ENCODE measurements at places on chromosomes 5 and 9.

GRCh38 chr5:74596927-74597326 is 43.6 kb downstream of the ENC1 start:
- no peak for DNase-seq

DNA sequence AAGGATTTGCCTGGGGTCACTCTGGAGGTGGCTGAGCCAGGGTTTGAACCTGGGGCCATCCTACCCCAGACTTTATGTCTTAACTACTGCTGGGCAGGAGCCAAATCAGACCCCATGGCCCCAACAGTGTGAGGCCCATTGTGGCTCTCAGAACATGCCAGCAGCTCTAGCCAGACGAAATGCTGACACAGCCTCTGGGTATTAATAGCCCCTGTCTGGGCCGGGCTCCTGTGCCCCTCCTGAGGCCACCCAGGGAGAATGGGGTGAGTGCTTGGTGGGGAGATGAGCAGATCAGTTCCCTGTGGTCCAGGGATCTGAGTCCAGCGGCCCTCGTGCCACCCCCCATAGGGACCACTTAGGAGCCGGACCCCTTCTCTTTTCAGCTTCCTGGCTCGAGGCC is 2.2 kb upstream of the PLPP7 start:
- DNase-seq, result no peak

GRCh38 chr9:103530934-103531333 is 535.8 kb downstream of the CYLC2 start:
- DNase-seq, result no peak

DNA sequence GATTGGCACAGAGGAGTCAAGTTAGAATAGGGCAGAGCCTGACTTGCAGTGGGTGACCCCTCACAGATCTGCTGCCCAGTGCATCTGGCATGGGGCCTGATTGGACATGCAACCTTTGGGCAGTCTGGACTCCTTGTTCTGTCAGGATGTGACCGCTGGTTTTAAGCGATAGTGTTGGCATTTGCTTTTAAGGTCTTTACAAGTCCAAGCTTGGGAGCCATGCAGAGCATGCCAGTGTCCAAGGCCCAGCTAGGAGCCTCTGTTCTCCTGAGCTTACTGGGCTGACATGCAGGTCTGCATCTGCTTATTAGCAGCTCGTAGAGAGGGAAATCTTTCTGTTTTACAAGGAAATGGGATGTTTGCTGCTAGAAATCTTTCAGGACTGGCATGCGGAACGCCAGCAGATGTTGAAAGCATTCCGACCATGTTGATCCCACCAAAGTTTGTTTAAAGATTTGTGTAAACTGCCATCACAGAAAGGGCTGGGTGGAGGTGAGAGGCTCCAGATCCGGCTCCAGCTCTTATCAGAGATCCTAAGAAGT is 27.5 kb downstream of the GADD45G start:
- no peak for DNase-seq

DNA sequence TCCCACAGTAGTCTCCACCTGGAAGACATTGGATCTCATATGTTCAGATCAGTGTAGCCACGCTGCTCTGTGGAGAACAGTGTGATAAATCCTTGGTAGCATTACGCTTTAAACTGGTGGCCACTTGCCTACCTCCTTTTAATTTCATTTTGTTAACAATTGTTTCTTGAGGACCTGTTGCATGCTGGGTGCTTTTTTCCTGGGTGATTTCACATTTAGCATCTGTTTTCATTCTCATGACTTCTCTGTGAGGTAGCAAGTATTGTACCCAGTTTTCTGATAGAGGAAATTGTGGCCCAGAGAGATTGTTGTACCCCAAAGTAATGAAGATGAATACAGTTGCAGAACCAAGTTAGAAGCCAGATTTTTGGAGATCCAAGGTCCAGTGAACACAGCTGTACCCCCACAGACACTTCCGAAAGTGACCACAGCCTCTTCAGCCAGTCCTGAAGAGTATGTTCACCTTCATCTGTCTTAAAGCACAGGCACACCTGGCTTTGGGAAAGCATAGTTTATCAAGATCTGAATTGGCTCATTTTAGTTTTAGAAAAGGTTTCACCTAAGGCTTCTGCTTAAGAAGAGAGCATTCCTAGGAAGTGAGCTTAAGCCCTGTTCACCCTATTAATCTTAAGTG is 75.2 kb downstream of the F2RL2 start:
- DNase-seq, result no peak

DNA sequence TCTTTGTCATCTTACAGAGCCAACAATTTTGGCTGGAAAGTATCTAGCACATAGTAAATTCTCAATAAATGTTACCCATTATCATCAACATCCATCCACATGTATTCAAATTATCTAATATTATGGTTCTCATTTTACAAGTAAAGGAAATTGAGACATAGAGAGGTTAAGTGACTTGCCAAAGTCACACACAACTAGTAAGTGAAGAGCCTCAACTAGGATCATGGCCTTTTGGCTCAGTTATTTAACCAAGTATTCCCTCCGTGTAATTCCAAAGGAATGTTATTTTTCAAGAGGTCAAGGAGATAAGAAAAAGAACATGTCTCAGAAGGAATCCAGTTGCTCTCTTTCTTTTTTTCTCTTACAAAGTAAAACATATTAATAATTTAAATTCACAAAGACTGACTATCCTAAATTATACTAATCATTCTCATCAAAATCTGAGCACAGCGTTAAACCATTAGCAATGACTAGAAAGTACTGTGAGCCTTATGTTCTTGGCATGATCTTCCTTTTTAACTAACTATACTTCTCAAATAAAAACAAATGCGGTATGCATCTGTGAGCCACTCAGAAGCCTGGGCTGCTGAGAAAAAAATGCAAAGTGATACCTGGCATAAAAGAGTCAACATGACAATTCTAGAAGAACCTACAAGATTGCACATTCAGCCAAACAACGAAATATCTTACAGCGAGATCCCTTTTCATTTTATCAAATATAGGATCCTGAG is 350.9 kb downstream of the GLIS3 start:
- DNase-seq, result no peak

- no peak for DNase-seq
These were observed 8.7 kb downstream of the SERINC5 start for GRCh38 chr5:80246995-80247729.

DNA sequence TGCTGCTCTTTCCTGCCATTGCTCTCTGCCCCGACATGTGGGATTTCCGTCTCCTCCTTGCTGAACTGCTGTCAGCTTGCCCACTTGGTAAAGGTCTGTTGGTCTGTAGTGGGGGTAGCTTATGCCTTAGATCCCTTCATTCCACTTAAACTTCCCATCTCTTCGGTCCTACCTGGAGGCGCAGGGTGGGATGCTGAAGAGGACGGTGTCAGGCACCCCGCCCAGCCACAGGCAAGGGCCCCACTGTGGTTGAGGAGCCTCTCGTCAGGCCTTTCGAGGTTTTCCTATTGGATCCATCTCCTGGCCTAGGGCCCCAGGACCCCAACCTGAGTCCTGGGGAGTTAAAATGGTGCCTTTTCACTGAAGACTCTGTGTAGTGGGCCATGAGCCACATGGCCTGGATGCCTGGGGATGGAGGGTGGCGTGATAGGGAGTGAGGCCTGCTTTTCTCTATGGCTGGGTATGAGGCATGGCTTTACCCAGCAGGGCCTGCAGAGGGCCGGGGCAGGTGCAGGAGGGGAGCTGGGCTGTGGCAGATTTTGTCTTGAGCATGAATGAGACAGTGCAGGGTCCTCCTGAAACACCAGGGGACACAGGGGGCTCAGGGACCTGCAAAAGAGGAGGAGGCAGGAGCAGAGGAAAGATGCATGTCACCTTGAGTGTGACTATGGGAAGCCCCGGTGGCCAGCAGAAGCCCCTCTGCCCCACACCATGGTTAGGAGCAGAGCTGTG is 25.8 kb upstream of the RNF130 start:
- no peak for DNase-seq

DNA sequence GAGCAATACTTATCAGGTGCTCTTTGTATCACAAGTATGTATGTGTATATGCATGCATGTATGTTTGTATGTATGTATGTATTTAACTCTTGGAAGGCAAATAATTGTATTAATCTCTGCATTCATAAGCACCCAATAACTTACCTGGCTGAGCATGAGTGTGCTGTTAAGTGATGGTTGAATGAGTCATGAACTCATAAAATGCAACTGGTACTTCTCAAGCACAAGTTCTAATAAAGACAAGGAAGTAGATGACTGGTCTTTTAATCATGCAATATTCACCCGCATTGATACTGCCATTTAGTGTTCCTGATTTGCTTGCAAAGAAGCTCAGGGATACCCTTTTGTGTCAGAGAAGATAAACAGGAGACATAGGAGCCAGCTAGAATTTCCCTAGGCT is 204.9 kb upstream of the TRPM3 start:
- no peak for DNase-seq

DNA sequence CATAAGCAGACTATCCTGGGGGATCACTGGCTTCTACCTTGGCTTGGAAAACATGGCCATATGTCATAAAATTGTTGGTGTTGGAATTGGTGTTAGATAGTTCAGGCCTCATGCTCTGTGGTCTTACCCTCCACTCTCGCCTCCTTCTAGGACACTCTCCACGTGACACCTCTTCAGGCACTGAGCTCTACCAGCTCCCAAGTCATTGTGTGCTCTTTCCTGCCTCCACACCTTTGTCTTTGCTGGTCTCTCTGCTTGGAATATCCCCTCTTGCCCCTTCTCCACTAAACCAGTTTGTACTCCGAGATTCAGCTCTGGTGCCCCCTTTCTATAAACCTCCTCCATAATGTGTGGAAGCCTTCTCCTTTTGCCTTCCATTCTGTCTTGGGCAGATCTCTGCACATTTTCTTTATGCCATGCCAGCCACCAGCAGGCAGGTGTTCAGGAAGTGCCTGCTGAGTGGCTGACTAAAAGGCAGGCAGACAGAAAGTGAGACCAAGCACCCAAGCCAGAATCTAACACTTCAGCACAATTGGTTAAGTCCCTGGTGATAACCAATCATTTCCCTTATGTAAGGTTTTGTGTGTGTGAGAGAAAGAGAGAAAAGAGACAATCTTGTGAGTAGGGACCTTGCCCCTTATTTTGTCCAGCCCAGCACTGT is 37.7 kb downstream of the SAR1B start:
- no peak for DNase-seq

DNA sequence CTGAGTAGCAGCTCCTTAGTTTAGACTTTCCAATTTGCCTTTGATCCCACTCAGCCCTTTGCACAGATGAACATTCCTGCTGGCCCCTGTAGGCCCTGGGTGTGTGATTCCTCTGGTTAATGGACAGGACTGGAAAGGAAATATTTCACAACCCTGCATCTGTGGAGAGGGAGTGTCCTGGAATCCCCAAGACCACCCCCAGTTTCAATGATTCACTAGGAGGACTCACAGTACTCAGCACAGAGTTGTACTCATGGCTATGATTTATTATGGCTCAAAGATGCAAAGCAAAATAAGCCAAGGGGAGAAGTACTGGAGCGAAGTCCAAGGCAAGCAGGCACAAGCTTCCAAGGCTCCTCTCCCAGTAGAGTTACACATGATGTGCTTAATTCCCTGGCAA is 42.4 kb upstream of the TJP2 start:
- DNase-seq, result no peak

DNA sequence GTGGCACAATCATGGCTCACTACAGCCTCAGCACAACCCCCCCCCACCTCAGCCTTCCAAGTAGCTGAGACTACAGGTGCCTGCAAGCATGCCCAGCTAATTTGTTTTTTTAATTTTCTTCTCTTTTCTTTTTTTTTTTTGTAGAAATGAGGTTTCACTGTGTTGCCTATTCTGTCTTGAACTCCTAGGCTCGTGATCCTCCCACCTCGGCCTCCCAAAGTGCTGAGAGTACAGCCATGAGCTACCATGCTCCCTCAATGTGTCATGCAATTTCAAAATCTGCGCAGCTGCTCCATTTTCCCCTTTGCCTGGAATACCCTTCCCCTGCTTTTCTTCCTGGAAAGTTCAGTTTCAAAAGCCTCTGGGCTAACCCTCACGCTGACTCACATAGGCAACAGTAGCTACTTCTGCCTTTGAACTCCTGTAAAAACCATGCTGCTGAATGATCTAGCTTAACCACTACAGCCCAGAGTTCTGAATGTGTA is 71.0 kb upstream of the IL7R start:
- DNase-seq, result no peak

DNA sequence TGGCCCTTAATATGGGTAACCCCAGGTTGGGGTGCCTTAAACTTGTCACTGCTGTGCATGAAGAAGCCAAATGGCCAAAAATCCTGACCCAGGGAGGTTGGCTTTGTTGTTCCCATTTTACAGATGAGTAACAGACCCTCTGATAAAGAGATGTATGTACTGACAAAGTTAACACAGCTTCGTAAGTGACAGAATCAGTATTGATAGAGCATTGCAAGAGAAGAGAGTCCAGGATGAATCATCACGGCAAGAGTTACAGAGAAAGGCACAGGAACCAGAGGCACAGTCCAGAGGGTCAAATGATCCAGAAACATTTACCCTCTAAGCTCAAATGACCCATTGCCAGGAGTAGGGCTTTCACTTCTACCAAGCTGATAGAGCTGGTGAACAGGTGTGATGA is 103.8 kb upstream of the SMC2 start:
- no peak for DNase-seq

DNA sequence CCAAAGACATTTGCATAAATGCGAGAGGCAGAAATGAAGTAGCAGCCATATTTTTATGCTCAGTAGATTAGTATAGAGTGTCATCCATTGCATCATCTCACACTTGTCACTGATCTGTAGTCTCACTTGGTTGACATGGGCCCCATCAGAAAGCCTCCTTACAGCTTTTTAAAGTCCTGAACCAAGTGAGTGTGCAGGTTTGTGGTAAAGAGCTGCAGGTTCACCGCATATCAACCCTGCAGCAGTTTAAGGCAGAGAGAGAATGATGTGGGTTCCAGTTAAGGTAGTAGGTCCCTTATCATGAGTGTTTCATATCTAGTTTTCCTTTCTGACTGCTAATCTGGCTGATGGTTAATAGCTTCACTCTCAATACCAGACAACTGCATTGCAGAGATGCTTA is 1080.3 kb downstream of the NR2F1-AS1 start:
- DNase-seq, result no peak

GRCh38 chr9:118091226-118091625 is 387.0 kb downstream of the TLR4 start:
- no peak for DNase-seq

GRCh38 chr9:2809692-2810419 is 34.0 kb downstream of the PUM3 start:
- no peak for DNase-seq

GRCh38 chr9:120330031-120330430 is 249.9 kb downstream of the CDK5RAP2 start:
- DNase-seq, result no peak

DNA sequence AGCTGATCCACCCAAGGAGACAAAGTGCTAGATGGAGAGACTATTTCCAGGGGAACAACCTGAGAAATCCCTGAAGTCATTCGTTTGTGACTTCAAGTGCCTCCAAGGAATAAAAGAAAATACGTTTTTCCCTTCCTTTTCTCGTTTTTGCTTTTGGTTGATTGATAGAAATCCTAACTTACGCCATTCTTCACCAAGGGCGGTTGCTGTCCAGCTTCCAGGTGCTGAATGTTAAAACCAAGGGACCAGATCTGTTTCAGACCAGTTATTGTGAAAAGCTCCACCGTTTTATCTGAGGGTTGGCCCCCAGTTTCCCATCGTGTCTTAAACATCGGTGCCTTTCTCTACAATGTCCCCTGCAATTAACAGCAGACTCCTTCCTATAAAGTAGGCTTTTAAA is 600.7 kb upstream of the SGCD start:
- DNase-seq, result no peak

Data from NK-92 treated with Interleukin-12 subunit alpha and Interleukin-12 subunit beta, amount 100 ng/mL, for 24 hours (cell line).